PC-9 (cell line): ENCODE measurements at places on chromosomes 12 and 14. TPM values are rescaled to one million over a fixed set of nuclear protein-coding genes. Genes with fewer than 3 reads are reported as not detected.

- DNase-seq, result no peak
Measured at GRCh38 chr14:79525416-79525815, 685.9 kb downstream of the DIO2 start.

Gene SLC8A3
- not detected in 2 replicates for total RNA-seq

Gene ZNF605
- 10.9 and 13.5 TPM in 2 replicates for total RNA-seq

Gene SERPINA6
- total RNA-seq, result not detected in 2 replicates

Gene SLC35F4
- total RNA-seq, result not detected in 2 replicates

DNA sequence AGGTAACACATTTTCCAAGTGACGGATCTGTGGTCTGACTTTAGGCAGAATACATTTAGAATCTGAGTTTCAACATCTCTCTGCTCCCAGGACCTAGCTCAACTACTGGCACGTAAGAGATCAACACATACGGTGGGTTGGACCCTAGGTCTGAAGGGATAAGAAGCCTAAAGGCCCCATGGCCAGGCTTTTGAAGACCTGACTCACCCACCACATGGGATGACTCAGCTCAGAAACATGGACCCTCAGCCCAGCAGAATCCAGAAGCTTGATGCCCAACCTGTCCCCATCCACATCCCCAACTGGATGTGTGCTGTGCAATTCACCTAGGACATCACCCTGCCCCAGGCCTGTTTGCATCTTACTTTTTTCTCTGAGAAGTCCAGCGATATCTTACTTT, 770.2 kb downstream of the BCL11B start:
- no peak for DNase-seq

Gene SOAT2
- 0.70 and 0.79 TPM in 2 replicates for total RNA-seq

Gene SPPL3
- total RNA-seq, result 27.1 and 44.7 TPM in 2 replicates
